ENCODE measurements at places on chromosomes 7 and 10.

DNA sequence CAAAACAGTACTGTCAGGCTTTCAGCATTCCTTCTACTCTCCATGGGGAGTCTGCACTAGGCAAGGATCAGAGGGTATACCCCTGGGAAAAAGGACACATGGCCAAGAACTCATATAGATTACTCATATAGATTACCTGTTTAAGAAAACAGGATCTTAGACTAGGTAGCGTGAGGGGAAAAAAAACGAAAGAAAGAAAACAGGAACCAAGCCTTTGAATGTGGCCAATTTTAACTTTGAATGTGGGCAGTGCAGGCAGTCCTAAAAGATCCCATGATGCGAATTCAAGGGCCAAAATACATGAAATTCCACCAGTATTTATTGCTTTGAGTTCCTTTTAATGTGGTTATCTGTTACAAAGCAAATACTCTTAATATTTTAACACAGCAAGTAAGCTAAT lies 108.6 kb upstream of the TAC1 start:
- DNase-seq, result no peak

- no peak for DNase-seq
Observed at GRCh38 chr7:55081068-55081467, 62.3 kb downstream of the EGFR start.

GRCh38 chr7:40714363-40715052 lies 579.7 kb downstream of the SUGCT start:
- no peak for DNase-seq

DNA sequence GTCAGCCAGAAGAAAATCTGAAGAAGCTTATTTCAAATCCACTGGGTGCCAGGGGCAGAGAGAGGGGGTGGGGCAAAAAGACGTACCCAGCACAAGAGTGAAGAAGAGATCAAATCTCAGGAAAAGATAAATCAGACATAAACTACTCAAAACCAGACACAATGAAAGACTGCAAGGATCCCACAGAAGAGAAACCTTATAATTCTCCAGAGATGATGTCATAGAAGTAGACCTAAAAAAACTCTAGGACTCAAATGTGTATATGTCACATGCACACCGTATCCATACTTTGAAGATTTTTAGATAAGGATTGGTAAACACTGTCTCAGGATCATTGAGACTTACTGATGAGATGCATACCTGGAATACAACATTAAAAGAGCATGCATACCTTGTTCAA lies 98.5 kb upstream of the PIK3CG start:
- DNase-seq, result no peak

GRCh38 chr7:1700086-1700485 lies 30.0 kb downstream of the ELFN1 start:
- DNase-seq, result no peak

DNA sequence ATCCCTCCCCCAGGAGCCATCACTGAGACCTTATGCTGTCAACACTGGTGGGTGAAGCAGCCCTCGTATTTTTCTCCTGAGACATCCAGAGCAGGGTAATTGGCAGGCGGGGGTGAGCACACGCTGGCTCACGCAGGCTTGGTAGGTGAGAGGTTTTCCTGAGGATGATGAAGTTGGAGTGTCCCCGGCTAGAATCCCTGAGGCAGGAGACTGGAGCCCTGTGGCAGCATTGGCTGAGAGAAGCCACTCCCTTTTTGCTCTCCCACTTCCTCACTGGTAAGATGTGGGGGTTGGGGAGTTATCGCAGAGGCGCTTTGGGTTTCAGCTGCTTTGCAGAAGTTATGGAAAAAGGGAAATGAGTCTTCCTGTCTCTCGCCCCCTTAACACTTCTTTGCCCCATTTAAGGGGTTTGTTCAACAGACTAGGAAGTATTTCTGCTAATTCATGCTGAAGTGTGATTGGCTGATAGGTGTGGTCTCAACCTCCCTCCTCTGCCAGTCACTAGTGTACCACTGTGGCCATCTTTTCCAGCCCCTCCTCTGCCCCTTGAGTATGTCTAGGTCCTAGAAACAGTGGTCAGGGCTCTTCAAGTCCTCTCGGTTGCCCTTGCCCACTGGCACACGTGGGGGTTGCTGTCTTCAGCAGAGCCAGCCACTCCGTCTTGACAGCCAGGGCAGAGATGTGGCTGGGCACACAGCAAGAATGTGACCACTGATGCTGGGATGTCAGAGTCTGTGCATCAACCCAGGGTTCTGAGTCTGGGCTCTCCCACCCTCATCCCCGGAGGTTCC lies 5.7 kb downstream of the ARPC1B start:
- peak; percentile 36 for DNase-seq

GRCh38 chr10:89248990-89249389 lies 2.6 kb downstream of the LIPA start:
- DNase-seq, result no peak

- no peak for DNase-seq
Observed at GRCh38 chr10:31359979-31360378, 41.0 kb downstream of the ZEB1 start.

DNA sequence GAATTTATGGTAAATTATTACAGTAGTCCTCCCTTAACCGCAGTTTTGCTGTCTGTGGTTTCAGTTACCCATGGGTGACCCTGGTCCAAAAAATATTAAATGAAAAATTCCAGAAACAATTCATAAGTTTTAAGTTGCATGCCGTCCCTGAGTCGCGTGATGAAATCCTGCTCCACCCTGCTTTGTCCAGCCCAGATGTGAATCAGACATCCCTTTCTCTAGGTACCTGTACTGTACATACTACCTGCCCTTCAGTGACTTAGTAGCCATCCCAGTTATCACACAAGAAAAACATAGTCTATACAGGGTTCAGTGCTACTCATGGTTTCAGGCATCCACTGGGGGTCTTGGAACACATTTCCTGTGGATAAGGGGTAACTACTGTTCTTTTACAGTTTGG lies 20.5 kb upstream of the RHEB start:
- no peak for DNase-seq

DNA sequence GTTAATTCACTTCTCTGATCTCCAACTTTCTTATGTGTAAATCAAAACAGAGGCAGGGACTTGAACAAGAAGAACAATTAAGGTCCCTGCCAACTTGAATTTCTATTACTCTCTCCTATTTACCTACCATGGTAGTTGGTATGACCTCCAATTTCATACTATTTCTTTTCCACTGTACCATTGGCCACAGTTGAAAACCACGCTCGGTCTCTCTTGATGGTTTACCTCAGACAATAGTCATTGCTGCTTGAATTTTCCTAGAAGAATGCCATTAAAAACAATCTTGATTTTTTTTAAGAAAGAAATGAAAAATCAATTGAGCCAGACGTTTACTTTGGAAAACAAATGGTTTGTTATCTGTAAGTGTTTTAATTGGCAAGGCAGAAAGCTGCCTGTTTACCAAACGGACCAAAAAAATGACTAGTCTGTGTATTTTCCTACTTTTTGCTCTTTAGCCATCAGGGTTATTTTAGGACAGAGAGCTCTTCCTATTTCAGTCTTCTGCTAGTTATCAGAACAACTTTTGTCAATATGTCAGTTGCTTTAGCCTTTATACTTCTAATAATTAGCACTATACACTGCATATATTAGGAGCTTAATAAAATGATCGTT lies 157.5 kb upstream of the PLXDC2 start:
- DNase-seq, result no peak

- DNase-seq, result no peak
Observed at GRCh38 chr10:2682491-2682890, 384.9 kb upstream of the PFKP start.

GRCh38 chr10:121155742-121156474 lies 304.7 kb downstream of the WDR11 start:
- DNase-seq, result no peak

DNA sequence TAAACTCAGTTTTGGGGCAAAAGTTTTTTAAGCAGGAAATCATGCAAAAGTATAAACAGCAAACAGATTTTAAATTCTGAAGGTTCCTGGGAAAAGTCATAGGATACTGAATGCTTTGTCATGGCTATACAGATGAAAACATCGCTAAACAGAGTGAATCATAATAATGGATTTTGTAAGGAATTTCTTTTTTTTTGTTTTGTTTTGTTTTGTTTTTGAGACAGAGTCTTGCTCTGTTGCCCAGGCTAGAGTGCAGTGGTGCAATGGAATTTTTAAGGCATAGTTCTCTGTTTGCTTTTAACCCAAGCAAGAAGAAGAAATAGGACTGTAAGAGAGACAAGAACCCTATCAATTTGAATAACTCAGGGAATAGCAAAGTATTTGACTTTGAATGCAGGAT lies 285.3 kb downstream of the NRG3 start:
- DNase-seq, result no peak
